Erythroblast (primary cell): ENCODE measurements at places on chromosomes 12 and 14.

GRCh38 chr14:106788534-106788933 lies 1262.2 kb downstream of the TMEM121 start:
- no peak for DNase-seq

- DNase-seq = no peak
Measured at GRCh38 chr14:67580336-67581171, 19.5 kb downstream of the PIGH start.

- no peak for DNase-seq
Measured at GRCh38 chr14:63761351-63762117, 33.7 kb upstream of the SGPP1 start.

DNA sequence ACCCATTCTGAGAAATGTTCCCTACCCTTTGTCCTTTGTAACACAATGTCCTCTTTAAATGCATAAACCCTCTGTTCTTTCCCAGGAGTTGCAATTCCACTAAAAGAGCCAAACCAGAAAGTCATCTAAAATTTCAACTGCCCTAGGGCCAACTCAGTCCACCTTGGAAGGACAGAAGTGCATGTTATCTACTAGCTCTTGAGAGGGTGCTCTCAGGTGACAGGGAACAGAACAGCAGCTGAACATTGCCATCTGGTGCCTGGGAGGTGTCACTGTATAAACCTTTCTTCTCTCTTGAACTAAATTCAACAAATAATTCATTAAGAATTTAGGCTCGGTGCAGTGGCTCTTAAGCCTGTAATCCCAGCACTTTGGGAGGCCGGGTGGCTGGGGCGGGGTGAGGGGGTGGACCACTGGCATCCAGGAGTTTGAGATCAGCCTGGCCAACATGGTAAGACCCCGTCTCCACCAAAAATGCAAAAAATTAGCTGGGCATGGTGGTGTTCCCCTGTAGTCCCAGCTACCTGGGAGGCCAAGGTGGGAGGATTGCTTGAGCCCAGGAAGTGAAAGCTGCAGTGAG lies 10.3 kb upstream of the FERMT2 start:
- DNase-seq = peak; percentile 38

DNA sequence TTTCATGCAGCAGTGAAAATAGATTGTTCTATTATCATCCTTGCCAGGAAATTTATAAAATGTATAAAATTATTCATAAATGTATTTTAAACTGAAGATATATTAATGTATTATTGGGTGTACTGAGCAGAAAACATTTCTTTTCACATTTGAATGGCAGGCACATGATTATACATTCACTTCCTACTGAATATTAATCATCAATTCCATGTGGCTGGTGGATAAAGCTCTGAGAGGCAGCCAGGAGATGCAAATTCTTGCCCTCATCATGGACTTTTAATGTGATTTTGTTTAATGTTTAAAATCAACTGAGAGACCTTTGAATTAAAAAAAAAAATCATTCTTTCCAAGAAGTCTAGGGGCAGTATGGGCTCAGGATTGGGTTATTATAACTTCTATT lies 40.8 kb downstream of the ANO6 start:
- DNase-seq = no peak

- DNase-seq = no peak
Measured at GRCh38 chr12:131618701-131619100, 92.2 kb upstream of the SFSWAP start.

DNA sequence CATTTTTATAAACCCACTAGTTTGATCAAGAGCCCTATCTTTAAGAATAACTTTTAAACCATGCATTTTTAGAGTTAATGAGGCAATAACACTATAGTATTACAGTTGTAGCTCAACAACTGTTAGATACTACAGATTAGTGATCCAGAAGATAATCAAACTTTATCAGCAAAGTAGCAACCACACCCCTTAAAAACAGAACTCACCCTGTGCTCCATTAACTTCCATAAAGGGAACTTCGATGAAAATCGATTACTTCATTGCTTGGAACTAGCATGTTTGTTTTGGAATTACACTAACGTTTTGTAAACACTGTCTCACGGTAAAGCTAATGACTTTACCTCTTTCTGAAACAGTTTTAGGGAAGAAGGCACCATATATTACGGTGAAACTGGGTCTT lies 1.4 kb downstream of the SGPP1 start:
- DNase-seq = peak; percentile 51

DNA sequence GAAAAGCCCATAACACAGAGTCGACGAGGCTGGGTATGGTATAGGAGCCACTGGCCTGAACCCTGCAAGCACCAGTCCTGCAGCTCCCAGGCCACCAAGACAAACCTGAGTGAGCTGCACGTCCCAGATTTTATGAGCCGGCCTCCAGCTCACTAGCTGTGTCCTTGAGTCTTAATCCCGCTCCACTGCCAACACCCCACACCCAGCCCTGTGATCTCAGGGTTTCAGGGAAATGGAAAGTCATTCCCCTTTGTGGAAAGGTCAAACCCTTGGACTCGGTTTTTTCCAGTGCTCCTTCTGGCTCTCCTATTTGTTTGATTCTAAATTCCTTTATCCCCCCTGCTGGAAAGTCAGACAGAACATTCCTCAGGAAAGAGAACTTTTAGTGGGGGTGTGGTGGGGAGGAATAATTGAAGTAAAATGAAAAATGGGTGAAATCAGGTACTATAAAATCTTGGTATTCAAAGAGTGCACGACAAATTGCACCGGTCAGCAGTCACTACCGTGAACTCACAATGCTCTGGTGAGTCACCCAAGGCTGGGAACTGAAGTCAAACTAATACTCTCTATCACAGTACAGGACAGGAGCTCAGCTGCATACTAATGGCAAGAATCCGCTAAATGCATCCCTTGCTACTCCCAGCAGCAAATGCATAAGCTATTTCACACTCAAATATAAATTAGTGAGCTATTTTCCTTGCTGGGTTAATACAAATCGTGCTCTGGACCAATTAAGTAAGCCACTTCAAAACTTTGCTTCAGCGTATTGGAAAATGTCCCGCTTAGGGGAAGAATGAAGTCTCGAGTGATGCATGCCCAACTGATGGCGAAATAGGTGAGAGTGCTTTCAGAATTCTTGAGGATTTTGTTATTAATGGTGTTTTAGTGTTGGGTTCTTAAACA lies 9.0 kb downstream of the PITPNM2 start:
- DNase-seq = no peak

DNA sequence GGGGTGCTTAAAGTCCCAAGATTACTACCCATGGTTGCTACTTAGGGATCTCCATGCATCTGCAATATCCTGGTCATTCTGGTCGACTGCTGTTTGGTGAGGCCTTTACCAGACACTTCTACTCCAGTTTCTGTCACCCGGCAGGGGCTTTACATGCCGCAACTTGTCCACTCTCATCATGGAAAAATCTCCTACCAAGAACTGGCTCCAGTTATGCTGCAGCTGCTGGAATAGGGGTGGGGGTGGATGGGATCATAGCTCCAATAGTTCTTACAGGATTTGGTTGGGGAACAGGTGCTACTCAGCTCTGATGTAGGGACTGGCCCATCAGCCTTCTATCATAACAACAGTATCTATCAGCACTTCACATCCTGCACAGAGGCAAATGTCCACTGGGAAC lies 51.6 kb downstream of the SPTB start:
- DNase-seq = no peak

GRCh38 chr12:122403115-122403770 lies 19.2 kb downstream of the CLIP1 start:
- DNase-seq = no peak

- DNase-seq = peak; percentile 92
Measured at GRCh38 chr12:47207340-47207717, 127.6 kb upstream of the AMIGO2 start.

GRCh38 chr14:25055992-25056687 lies 6.2 kb upstream of the STXBP6 start:
- DNase-seq = no peak

DNA sequence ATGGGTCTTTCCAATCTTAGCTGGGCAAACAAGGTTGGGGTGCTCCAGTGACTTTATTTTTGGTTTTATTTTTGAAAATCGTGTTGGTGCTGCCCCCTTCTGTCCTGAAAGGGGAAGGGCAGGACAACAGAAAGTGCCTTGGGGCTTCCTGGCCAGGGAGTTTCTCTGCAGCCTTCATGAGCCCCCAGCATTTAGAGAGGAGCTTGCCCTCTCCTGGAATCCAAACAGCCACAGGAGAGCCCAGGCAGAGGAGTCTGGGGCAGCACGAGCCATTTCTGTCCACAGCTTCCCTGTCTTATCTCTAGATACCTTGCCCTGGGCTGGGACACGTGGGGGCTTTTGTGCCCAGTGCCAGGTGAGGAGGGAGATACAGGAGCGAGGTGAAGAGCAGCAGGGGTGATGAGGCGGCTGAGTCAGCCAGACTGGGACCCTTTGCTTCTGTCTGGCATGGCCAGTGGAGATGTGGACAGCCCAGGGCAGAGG lies 4.4 kb upstream of the C1RL start:
- DNase-seq = peak; percentile 63

DNA sequence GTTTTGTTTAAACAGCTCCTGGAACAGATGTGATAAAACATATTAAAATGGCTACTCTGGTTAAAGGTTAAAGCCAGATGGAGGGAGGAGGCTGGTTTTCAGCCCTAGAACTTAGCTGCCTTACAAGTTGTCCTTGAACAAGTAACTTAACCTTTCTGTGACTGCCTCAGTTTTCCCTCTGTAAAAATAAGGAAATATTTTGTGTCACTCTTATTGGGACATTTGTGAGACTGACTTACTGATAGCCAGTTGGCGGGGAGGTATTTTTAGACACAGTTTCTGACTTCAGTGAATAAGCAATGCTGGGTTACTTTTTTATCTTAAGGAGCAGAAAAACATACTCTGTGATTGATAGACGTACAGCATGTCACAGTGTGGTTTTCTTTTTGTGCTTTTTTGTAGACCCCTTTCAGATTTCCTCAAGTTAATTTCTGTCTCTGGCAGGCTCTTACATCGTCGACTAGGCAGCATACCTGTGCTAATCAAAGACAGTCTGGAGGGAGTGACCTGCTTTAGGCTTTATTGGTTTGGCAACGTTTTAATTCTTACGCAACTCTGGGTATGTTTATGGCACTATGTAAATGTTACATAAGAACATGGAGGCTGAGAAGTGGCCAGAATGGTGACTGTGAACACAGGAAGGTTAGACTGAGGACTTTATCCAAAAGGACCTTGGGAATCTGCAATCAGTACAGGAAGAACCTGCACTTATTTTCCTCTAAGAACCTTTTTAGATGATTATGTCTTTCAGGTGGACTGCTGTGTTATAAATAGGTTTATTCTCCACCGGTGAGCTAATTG lies 3.3 kb downstream of the ACVR1B start:
- DNase-seq = peak; percentile 48

- no peak for DNase-seq
Measured at GRCh38 chr12:100643246-100643645, 69.8 kb downstream of the GAS2L3 start.

GRCh38 chr12:7758766-7759140 lies 6.3 kb upstream of the NANOGNB start:
- no peak for DNase-seq

- no peak for DNase-seq
Measured at GRCh38 chr12:28824849-28825248, 324.2 kb upstream of the FAR2 start.

GRCh38 chr12:116603546-116604177 lies 44.5 kb downstream of the MAP1LC3B2 start:
- DNase-seq = no peak

DNA sequence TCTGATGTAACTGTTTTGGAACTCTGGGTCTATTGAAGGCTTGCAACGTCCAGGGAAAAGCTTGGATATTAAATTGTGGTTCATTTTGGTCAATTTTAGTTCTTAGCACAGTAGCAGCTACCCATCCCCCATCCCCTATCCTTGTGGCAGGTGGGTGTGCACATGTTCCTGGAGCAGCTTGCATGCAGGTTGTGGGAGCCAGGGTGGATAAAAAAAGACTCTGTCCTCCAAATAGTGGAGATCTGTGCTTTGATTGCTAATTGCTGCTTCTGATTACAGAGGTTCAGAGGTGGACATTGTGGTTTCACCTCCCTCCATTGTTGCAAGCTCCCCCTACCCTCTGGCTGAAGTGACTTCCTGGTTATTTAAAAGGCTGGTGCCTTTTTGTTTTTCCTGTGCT lies 23.1 kb downstream of the ATP23 start:
- no peak for DNase-seq

GRCh38 chr14:23436327-23437132 lies 1.1 kb upstream of the MYH7 start:
- no peak for DNase-seq

DNA sequence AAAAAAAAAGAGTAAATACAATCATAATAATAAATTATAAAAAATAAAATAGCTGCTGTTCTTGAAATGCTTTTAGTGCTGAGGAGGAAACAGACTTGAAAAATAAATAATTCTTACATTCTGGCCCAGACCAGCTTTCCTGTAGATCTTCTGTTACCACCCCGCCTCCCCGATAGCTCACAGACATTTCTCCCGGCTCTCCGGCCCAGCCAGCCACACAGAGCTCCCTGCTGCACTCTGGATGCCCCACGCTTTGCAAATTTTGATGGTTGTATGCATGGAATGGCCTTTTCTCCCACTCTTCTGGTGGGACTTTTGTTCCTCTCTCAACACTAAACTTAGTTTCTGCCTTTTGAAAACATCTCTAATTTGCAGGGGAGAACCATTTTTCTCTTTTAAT lies 249.3 kb downstream of the ATP23 start:
- no peak for DNase-seq

GRCh38 chr12:120118321-120119061 lies 1.9 kb upstream of the RAB35 start:
- DNase-seq = no peak

DNA sequence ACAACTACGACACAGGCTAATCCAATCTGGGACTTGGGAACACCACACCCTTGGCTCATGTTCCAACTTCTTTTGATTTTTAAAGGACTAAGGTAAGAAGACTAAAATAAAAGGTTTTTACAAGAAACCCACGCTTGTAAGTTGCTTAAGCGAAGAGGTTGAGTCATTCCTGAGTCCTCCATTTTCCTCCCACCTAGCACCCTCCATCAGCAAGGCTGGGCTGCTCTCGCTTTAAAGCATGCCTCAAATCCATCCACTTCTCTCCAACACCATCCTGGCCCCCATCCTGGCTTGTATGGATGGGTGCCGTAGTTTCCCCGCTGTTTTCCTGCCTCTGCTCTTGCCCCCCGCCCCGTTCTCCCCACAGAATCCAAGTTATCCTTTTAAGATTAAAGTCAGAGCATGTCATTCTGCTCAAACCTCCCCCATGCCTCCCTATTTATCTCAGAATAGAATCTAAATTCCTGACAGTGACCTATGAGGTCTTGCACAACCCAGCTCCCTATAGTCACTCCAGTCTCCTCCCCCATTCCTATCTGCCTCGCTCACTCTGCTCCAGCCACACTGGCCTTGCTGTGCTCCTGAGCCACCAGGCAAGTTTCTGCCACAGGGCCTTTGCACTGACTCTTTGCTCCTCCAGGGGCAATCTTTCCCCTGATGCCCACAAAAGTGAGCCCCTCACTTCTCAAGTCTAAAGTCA lies 34.5 kb downstream of the SCARB1 start:
- DNase-seq = no peak

DNA sequence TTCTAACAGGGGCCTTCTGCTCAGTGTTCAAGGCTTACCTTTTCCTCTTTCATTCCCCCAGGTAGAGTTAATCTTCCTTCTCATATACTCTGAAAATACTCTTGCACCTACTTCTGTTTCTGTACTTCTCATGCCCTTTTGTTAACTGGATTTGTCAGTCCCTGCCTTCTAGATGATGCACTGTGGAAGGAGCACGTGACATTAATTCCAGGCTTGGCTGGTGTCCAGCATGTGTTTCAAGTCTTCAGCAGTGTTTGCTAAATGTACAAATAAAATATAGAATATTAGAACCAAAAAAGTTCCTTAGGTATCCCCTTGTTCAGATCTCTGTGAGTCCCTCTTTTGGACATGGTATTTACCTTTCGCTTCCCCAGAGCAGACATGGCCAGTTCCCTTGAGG lies 27.9 kb upstream of the EVL start:
- no peak for DNase-seq

- DNase-seq = no peak
Measured at GRCh38 chr14:51251486-51251885, 11.4 kb downstream of the TMX1 start.
